Muscle of leg (tissue), 16 donors: ENCODE measurements at places on chromosomes 1 and 21. TPM values are rescaled to one million over a fixed set of nuclear protein-coding genes. Genes with fewer than 3 reads are reported as not detected.
A peak's percentile ranks its signal among the peaks of the same experiment; 100 is the strongest.

HES4 gene
- total RNA-seq, result 39.4 TPM

PTPN22 gene
- 0.35 TPM for total RNA-seq

RNU1-1 gene
- 2,384 TPM for total RNA-seq

RXRG gene
- 53.0 TPM for total RNA-seq

GPATCH3 gene
- 7.9 TPM for total RNA-seq

LRRC71 gene
- total RNA-seq, result 0.53 TPM

TPTE gene
- not detected for total RNA-seq

HEATR1 gene
- 23.1 TPM for total RNA-seq

PANK4 gene
- total RNA-seq, result 19.7 TPM

KIF14 gene
- total RNA-seq, result 3.1 TPM

TFF1 gene
- not detected for total RNA-seq

MIB2 gene
- total RNA-seq, result 54.8 TPM

DIO1 gene
- not detected for total RNA-seq

CCDC17 gene
- total RNA-seq, result 1.2 TPM

RASSF5 gene
- total RNA-seq, result 3.6 TPM

ARHGEF16 gene
- total RNA-seq, result 0.40 TPM

DNA sequence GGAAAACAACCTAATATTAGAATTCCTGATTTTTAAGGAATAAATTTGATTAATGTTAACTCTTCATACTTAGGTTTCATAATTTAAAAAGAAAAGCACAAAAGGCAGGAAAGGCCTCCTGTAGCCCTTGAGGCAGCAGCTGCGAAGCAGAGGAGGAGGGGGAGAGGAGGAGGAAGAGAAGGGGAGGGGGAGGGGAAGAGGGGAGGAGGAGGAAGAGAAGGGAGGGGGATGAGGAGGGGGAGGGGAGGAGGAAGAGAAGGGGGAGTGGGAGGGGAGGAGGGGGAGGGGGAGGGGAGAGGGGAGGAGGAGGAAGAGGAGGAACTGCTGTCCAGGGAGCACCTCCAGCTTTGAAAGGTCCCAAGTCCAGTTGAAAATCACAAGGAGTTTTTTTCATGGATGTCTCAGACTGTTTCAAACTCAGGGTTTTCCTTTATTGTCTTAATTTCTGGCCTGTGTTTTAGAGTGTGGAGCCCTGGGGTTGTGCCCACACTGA, 35.1 kb upstream of the DIP2A start:
- no peaks in the 10 kb centered on the region for H3K27me3 ChIP-seq
- H3K27ac ChIP-seq, result no peak overlapping the region

- no peak overlapping the region for H3K27ac ChIP-seq
- H3K4me3 ChIP-seq, result no peak overlapping the region
Observed at GRCh38 chr1:46043458-46044017, 88.9 kb downstream of the PIK3R3 start.

GRCh38 chr1:1232208-1232795, at the start of gene B3GALT6:
B3GALT6 (plus strand) TSS chr1:1232237; CDS start chr1:1232279, 42 bp downstream.
- H3K4me1 ChIP-seq, result peaks cover 49% of the 10 kb centered on the region
- no peak for DNase-seq
- H3K27me3 ChIP-seq, result peaks cover under 1% of the 10 kb centered on the region
- peaks cover 41% of the 10 kb centered on the region for H3K36me3 ChIP-seq
- peak within 1 kb of the TSS; percentile 66 for H3K27ac ChIP-seq

DNA sequence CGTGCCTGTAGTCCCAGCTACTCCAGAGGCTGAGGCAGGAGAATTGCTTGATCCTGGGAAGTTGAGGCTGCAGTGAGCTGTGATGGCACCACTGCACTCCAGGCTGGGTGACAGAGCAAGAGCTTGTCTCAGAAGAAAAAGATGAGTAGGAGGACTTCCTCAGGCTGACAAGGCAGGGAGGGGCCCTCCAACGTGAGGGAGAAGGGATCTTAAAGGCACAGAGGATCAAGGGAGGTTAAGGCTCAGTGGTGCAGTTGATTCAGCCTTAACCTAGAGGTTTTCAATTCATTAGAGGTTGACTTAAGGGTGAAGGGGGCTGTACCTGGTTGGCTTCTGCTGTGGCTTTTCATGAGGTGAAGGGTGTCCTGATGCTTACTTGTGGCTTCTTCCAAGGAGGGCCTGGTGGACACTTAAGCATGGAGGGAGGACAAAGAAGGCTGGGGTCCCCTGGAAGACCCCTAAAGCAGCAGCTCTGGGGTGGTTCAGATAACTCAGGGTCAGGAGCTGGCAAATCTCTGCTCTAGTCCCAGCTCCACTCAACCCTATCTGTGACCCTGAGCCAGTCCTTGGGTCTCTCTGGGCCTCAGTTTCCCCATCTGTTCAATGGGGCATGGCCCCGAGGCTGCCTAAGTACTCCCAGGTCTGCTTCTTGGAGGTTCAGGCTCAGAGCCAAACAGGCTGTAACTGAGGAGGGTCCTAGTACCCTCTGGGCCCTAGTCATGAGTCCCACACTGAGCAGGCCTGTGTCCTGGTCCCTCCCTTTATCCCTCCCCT, 6.3 kb downstream of the EXTL1 start:
- H3K4me1 ChIP-seq, result peaks cover 12% of the 10 kb centered on the region
- H3K27ac ChIP-seq, result no peak overlapping the region
- no peak overlapping the region for H3K4me3 ChIP-seq
- H3K27me3 ChIP-seq, result peaks cover 3% of the 10 kb centered on the region
- H3K36me3 ChIP-seq, result no peaks in the 10 kb centered on the region

- H3K4me1 ChIP-seq, result peaks cover 7% of the 10 kb centered on the region
- DNase-seq, result peak; percentile 50
- no peaks in the 10 kb centered on the region for H3K27me3 ChIP-seq
- H3K4me3 ChIP-seq, result no peak overlapping the region
- H3K36me3 ChIP-seq, result no peaks in the 10 kb centered on the region
Observed at GRCh38 chr21:42721341-42721824, 68.0 kb downstream of the PDE9A start.

DNA sequence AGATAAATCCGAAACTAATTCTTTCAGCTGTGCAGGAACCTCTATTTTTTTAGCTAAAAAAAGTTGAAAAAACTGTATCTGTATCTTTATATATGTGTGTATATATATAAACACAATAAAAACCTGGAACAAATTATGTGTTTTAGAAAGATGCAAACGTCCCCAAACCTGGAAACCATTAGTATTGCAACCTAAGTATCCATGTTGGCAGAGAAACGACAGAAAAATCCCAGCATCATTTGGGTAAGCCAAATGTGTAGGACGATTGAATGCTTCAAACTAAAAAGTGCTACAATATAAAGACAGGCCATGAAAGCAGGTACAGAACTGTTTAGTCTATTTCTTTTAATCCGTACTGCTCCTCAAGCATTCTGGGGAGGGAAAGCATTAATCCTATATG, 87.9 kb downstream of the AHCTF1 start:
- no peak overlapping the region for H3K4me3 ChIP-seq
- peak; percentile 79 for DNase-seq
- no peaks in the 10 kb centered on the region for H3K4me1 ChIP-seq
- H3K27ac ChIP-seq, result no peak overlapping the region
- no peaks in the 10 kb centered on the region for H3K27me3 ChIP-seq

GRCh38 chr1:34408011-34408410, 231.3 kb downstream of the C1orf94 start:
- no peak for DNase-seq
- no peak overlapping the region for H3K27ac ChIP-seq
- H3K4me1 ChIP-seq, result no peaks in the 10 kb centered on the region

- H3K27me3 ChIP-seq, result no peaks in the 10 kb centered on the region
- H3K27ac ChIP-seq, result no peak overlapping the region
- no peaks in the 10 kb centered on the region for H3K4me1 ChIP-seq
- no peak overlapping the region for H3K4me3 ChIP-seq
- H3K36me3 ChIP-seq, result no peaks in the 10 kb centered on the region
Observed at GRCh38 chr1:220966473-220966872, 87.2 kb downstream of the HLX start.

DNA sequence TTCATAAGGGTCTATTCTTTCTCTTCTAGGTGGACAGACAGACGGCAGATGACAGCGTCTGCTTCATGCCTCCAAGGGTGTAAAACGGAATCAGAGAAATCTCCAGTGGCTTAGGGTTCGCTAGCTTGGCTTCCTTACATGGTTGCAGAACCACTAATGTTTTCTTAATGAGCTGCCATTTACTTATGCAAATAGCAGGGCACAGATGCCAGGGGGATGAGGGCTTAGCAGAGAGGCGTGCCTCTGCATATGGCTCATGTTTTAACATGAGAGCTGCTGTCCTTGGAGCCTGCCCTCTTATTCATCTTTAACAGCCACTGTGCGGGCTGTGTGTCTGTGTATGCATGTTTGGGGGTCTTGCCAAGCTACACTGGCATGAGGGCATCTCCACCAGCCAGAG, 119.6 kb downstream of the IER5 start:
- no peak for DNase-seq
- no peaks in the 10 kb centered on the region for H3K36me3 ChIP-seq
- H3K27ac ChIP-seq, result no peak overlapping the region
- peaks cover 3% of the 10 kb centered on the region for H3K4me1 ChIP-seq

DNA sequence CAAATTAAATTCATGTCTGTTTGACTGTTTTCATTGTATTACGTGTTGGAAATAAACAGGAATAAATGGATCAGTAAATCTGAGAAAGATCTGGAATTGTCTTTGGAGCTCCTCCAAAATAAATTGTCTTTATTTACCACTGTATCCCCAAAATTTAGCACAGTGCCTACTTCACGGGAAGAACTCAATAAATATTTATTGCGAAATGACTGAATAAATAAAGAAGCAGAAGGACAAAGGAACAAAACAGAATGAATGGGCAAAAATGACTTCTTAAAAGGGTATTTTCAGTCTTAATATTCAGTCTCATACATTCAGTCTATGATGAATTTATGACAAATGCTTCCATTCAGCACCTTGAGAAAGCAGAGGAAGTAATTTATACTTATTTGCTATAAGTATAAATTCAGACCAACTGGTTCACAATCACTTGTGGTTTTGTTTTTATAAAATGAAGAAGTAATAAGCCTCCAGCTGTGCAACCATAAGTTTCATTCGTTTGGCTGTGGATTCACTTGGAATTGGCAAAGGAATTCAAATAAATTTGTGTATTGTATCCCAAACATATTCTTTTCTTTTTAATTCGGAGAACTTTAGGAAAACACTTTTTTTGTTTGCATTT, 19.2 kb upstream of the PRKAA2 start:
- no peak overlapping the region for H3K27ac ChIP-seq
- H3K4me1 ChIP-seq, result no peaks in the 10 kb centered on the region
- peak; percentile 41 for DNase-seq

DNA sequence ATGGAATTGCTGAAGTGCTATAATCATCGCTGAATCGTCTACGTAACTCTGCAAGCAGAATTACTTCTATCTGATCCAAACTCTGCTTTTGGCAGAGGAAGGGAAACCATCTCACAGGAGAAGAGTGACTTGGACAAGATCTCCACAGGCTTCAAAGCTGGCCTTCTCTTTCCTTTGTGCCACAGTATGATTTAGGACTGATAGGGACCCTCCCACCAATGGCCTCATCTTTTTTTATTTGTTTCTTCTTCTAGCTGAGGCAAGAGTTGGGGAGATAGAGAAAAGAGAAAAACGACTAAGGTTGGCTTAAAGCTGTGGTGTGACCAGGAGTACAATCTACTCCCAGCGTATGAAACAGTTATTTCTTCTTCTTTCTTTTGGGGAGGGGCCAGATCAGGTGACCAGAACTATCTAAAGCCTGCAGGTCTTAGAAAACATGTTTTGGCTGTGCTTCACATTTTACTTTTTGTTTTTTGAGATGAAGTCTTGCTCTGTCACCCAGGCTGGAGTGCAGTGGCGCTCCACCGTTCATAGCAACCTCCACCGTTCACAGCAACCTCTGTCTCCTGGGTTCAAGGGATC, 35.0 kb downstream of the ZNF496 start:
- H3K27me3 ChIP-seq, result no peaks in the 10 kb centered on the region
- no peaks in the 10 kb centered on the region for H3K4me1 ChIP-seq
- no peak for DNase-seq

GRCh38 chr1:176904057-176904751, 260.3 kb downstream of the ASTN1 start:
- peaks cover 9% of the 10 kb centered on the region for H3K4me1 ChIP-seq
- no peak overlapping the region for H3K27ac ChIP-seq
- DNase-seq, result peak; percentile 26
- no peak overlapping the region for H3K4me3 ChIP-seq
- peaks cover 13% of the 10 kb centered on the region for H3K27me3 ChIP-seq

DNA sequence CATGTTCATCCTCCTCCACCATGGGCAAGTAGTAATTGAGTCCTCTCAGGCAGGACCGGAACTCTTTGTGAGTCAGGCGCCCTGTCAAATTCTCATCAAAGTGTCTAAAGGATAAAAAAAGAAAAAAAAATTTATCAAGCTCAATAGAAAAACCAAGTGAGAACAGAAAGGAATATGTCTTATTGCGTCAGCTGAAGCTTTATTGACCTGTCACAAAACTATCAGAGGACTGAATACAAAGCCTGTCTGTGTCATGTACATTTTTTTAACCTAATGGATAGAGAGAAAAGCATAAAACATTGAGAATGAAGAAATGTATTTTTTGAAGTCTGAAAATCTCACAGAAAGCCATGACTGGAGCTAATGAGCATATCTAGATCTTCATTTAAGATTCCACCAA, 8.7 kb downstream of the OR10Z1 start:
- H3K27me3 ChIP-seq, result no peaks in the 10 kb centered on the region
- no peaks in the 10 kb centered on the region for H3K4me1 ChIP-seq
- no peaks in the 10 kb centered on the region for H3K36me3 ChIP-seq
- DNase-seq, result no peak
- no peak overlapping the region for H3K4me3 ChIP-seq
- H3K27ac ChIP-seq, result no peak overlapping the region

DNA sequence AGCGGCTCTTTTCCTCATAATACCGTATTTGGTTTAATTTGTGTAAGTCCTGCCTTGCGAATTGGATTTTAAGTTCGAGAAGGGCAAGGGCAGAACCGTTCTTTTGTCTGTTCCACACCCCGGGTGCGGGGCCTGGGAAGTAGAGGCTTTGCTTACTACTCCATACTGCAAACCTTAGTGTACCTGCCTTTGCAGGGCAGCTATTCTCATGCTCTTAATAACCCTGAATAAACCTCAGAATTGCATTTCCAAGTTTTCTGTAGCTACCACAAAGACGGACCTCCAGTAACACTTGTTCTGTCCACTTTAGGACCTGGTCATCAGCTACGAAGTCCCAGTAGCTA, 657 bp upstream of the HNRNPU start:
- peaks cover 8% of the 10 kb centered on the region for H3K4me1 ChIP-seq
- no peak for DNase-seq
- peaks cover 12% of the 10 kb centered on the region for H3K36me3 ChIP-seq
- H3K27me3 ChIP-seq, result no peaks in the 10 kb centered on the region
- peak overlapping the region; percentile 95 for H3K27ac ChIP-seq

- H3K4me3 ChIP-seq, result no peak overlapping the region
- no peaks in the 10 kb centered on the region for H3K36me3 ChIP-seq
- no peaks in the 10 kb centered on the region for H3K4me1 ChIP-seq
- no peaks in the 10 kb centered on the region for H3K27me3 ChIP-seq
Observed at GRCh38 chr1:172875892-172876291, 174.8 kb downstream of the TNFSF18 start.

GRCh38 chr1:180233191-180234011, 3.3 kb downstream of the LHX4 start:
- H3K36me3 ChIP-seq, result no peaks in the 10 kb centered on the region
- H3K27me3 ChIP-seq, result peaks cover 93% of the 10 kb centered on the region
- H3K4me3 ChIP-seq, result no peak overlapping the region
